ENCODE measurements at places on chromosomes 7 and 10. TPM values are rescaled to one million over a fixed set of nuclear protein-coding genes. Genes with fewer than 3 reads are reported as not detected.

Gene HUS1
- total RNA-seq: 13.4 TPM

- no peaks in the 10 kb centered on the region for H3K4me1 ChIP-seq
- H3K27me3 ChIP-seq: no peaks in the 10 kb centered on the region
- no peak overlapping the region for H3K27ac ChIP-seq
- DNase-seq: no peak
Measured at GRCh38 chr10:12972146-12972545, 29.4 kb downstream of the CCDC3 start.

Gene ACTL6B
- total RNA-seq: 0.05 TPM

DNA sequence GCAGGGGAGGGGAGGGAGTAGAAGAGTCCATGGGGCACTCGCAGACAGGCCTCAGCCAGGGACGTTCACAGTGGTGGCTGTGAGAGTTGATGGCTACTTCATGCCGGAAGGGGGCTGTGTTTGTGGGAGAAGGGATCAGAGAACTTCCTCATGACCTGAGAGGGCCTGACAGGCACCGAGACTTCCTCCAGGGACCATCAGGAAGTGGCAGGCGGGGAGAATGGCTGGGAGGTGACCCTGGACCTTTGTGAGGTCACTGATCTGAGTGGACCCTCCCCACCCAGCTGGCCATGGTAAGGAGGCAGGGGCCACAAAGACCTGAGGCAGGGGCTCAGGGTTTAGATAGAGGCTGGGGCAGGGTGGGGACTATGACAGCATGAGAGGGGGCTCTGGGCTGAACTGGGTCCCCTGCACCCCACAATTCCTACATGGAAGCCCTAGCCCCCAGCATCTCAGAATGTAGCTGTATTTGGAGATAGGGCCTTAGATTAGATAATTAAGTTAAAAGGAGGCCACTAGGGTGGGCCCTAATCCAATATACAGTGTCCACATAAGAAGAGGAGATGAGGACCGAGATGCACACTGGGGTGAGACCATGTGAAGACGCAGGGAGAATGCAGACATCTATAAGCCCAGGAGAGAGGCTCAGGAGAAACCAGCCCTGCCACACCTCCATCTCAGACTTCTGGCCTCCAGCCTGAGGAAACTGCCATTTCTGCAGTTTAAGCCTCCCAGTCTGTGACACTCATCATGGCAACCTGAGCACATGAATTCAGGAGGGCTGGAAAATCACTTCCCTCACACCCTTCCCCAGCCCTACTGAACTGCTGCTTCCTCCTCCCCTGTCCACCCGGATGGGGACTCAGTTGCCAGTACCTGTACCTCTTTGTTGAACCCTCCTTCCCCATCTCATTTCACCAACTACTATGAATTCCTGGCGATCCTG, 273.9 kb upstream of the ZNF32 start:
- H3K27me3 ChIP-seq: no peaks in the 10 kb centered on the region
- no peaks in the 10 kb centered on the region for H3K4me1 ChIP-seq
- H3K27ac ChIP-seq: no peak overlapping the region
- H3K36me3 ChIP-seq: no peaks in the 10 kb centered on the region
- no peak overlapping the region for H3K4me3 ChIP-seq

- no peak for DNase-seq
- no peaks in the 10 kb centered on the region for H3K27me3 ChIP-seq
- no peaks in the 10 kb centered on the region for H3K4me1 ChIP-seq
- H3K4me3 ChIP-seq: no peak overlapping the region
Measured at GRCh38 chr7:116665332-116665996, 6.5 kb upstream of the MET start.

Gene TMEM243
- total RNA-seq: 52.7 TPM

DNA sequence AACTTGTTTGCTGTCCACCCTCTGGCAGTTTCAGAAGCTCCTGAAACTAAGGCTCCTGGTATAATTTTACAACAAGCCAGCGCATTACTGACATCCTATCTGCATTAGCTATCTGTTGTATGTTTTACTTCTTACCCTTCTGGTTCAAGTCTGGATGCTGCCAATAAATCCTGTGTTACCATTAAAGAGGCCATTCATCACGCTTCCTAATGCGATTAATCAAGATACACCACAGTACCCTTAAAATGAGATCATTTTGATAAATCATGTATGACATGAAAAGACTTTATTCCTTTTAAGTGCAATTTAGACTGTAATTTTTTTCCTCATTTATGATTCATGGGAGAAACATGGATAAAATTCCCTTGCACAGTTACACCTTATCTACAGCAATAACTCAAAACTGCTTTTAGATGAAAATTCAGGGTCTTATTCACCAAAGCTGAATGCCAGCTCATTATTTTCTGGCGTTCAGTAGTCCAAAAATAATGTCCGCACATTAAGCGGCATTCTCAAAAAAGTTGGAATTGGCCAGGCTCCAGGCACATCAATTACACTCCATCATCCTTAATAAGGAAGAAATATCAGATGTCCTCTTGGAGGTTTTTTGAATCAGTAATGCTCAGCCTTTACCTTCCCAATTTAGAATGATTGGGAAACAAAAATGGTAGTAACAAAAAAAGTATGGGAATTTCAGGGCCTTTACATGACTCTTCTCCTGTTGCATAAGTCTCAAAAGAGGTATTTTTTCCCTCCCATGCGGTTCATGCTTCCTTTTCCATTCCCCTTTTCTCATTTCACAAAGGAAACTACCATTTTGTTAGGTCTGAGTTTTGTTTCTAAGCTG, 878.5 kb downstream of the LRMDA start:
- H3K27ac ChIP-seq: no peak overlapping the region
- no peak overlapping the region for H3K4me3 ChIP-seq
- no peaks in the 10 kb centered on the region for H3K27me3 ChIP-seq
- no peak for DNase-seq

Measured in thymus (tissue), 14 donors.